Keratinocyte (primary cell): ENCODE measurements at places on chromosomes 1 and 21. TPM values are rescaled to one million over a fixed set of nuclear protein-coding genes. Genes with fewer than 3 reads are reported as not detected.

The SNRNP40 gene
- polyA plus RNA-seq: 47.5 to 66.3 TPM (median 57.4 TPM) in 3 replicates

The HHAT gene
- polyA plus RNA-seq: 3.4 to 4.7 TPM (median 3.8 TPM) in 3 replicates

DNA sequence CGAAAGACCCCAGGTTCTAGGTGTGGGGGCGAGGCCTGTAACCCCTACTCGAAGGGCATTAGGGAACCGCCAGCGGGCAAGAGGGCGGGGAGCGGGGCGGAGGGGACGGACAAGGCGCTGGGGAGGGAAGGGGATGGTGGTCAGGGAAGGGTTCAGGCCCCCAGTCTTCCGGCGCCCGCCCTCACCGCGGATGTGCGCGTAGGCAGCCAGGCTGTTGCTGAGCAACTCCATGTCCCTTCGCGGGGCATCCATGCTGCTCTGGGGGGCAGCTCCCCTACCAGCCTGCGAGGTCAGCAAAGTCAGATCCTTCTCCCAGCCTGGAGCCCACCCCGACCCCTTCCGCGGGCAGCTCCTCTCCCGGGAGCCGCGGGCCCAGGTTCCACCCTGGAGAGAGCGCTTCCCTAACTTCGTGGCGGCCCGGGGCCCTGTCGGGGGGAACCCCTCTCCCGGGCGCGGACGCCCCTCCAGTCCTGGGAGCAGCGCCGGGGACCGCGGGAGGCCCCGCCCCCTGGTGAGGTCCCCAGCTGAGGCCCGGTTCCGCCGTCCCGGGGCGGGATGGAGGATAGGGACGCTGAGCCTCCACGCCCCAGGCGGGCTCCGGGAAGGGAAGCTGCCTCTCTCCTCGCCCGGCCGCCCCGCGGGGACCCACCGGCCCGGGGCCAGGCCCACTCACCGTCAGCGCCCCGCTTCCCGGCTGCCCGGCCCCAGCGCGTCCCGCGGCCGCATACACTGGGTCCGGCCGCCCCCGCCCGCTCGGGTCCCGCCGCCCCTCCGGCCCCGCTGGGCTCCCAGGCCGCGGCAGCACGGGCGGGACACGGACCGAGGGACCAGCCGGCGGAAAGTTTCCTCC lies 434 bp downstream of the EVA1B start:
- no peak for DNase-seq

- DNase-seq: no peak
These were observed 7.8 kb upstream of the MMEL1 start for GRCh38 chr1:2640626-2641025.

DNA sequence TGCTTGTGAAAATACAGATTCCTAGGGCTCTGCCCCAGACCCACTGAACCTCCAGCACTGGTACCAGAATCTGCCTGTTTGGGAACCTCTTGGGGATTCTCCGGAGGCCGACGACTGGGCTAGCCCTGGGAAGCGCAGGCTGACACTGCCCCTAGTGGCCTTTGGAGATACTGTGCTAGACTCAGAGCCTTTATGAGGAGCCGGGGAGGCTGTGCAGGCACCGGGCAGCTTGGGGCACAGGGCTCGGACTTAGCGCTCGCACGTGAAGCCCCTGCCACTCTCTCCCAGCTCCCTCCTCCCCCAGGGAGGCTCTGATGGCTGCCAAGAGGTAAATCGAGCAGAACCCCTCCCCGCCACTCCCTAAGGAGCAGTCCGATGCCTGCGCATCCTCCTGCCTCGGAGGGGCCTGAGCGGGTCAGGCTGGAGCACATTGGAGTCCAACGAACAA lies 144.6 kb upstream of the TNR start:
- DNase-seq: no peak

DNA sequence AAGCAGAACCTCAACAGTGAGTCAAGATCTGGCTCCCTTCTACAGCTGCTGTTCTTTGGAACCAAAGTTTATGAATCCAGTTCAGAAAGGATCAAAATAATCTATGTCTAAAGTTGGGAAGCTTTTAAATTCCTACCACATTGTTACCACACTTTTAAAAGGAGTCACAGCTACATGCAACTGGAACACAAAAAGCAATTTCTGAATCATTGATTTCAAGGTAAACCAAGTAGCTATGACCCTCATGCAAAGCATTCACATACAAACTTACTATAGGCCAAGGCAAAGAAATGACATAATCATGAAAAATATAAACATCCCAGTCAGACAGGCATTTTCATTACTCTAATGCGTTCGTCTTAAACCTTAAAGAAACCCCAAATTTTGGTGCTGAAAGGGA lies 3.5 kb downstream of the SIPA1L2 start:
- no peak for DNase-seq

DNA sequence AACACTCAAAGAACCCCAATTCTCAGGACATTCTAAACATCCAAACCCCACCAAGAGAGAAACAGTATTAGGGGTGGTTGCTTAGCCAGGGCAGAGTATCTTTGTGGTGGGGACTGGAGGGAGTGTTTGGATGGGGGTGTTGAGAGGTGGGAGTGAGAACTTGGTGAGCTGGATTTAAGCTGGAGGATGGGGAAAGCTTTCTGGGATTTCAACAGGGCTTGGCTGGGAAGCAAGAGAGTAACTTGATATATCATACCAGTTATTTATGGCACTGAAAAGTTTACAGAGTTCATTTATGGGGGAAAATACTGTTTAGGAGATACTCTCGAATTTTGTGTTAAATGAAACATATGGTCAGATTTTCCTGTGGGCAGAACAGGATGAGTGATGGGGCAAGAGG lies 6.8 kb upstream of the CNIH3 start:
- DNase-seq: no peak

GRCh38 chr1:86706018-86706635 lies 1.8 kb downstream of the SH3GLB1 start:
- DNase-seq: no peak
